ENCODE measurements at places on chromosomes 1 and 21.
A peak's percentile ranks its signal among the peaks of the same experiment; 100 is the strongest.

- DNase-seq: no peak
Observed at GRCh38 chr1:10620776-10621175, 146.0 kb downstream of the PEX14 start.

DNA sequence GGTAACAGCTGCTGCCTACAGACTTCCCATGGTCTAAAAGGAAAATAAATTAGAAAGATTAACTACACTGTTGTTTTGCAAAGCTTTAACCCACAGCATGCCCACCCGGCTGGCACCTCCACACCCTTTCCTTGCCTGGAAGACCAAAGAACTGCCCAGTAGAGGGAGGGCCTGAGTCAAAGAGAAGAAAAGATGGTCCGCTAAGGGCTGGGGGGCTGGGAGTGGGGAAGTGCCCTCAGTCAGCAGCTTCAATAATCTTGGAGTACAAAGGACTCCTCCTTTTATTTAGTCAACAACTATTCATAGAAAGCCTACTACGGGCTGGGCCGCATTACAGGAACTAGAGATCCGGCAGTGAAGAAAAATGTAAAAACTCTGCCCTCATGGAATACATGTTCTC, 40.6 kb downstream of the ERI3 start:
- DNase-seq: no peak

DNA sequence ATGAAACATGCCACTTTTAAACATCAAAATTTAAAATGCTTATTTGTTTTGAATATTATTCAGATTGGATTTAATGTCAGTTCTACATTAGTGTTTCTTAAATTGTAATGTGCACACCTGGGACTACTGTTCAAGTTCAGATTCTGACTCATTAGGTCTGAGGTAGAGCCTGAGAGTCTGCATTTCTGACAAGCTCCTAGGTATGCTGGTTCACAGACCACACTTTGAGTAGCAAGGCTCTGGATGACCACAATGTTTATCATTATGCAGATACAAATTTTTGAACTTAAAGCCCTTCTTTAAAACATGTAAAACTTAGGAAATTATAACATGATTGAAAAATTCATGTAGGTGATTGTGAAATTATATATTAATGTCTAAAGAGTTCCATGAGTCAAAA, 40.2 kb downstream of the TTLL7 start:
- DNase-seq: no peak

DNA sequence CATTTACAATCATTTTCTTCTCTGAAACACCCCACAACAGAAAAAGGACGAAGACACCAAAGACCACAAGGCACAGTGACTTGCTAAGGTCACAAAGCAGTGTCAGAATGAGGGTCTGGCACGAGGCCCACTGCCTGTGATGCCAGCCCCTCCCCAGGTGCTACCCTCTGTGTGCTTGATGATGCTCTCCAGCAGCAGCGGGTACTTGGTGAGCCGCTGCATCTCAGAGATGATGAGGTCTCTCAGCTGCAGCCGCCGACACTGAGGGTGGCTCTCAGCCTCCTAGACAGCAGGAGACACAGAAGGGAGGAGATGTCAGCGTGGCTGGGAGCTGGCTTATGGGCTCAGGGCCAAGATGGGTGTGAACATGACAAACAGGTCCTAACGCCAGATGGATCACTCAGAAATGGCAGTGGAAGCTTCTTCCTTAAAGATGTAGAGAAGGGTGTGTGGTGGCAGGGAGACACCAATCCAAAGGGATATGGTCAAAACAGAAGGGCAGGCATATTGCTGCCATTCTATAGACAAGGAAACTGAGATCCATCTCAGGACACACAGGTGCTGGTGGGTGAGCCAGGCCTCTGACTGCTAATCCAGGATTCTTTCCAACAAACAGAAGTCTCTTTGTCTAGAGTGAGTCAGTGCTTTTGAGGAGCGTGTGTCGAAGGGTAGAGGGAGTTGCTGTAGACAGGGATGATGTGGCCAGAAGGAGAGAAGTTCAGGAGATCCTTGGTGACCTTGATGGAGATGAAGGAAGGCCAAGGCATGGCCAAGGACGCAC, 25.6 kb downstream of the LRRC71 start:
- DNase-seq: no peak

DNA sequence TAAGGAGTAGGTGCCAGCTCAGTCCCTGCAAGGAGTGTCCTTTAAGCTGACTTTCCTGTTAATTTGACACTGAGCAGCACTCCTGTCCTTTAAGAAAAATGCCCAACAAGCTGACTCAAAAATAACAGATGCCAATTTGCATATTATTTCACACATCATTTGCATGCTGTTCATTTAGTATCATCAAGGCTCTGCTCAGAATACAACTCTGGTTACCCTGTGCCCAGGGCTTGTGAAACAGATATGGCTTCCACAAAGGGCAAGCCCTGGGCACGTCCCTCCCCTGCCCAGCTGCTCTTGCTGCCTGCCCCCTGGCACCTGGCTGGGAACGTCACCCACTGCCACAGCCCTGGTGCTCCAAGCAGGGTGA, 10.3 kb downstream of the KCNN3 start:
- DNase-seq: no peak

DNA sequence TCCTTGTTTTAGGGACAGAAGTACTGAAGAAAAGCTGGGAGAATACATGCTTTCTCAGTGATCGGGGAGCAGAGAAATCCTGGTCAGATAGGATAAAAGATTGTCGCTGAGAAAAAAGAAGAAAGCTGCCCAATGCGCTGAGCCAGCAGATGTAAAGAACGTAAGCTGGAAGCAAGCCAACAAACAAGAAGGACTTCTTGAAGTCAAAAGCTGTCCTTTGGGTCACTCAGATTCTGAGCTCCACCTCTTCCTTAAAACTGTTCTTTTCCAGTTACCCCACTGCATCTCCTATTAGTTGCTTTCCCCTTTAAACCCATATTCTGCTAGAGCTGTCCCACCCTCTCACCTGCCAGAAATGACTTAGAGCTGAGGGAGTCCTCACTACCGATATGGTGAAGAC, 64.8 kb downstream of the GPR137B start:
- no peak for DNase-seq

- DNase-seq: no peak
Observed at GRCh38 chr1:183936791-183937190, 100.7 kb downstream of the COLGALT2 start.

DNA sequence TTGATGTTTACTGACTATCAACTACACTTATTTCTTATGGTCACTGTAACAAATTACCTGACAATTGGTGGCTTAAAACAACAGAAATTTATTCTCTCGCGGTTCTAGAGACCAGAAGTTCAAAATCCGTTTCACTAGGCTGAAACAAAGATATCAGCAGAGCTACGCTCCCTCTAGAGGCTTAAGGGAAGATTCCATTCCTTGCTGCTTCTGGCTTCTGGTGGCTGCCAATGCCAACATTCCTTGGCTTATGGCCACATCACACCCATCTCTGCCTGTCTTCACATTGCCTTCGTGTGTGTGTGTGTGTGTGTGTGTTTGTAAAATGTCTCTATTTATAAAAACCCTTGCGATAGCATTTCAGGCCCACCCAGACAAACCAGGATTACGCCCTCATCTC, 66.4 kb downstream of the LMX1A start:
- DNase-seq: no peak

- DNase-seq: no peak
Observed at GRCh38 chr1:242405947-242406346, 118.5 kb downstream of the PLD5 start.

- no peak for DNase-seq
Observed at GRCh38 chr1:154548028-154548427, 10.4 kb downstream of the UBE2Q1 start.

GRCh38 chr1:170318736-170319135, 173.0 kb downstream of the NTMT2 start:
- no peak for DNase-seq

GRCh38 chr1:226732856-226733291, 6.2 kb downstream of the ITPKB start:
- no peak for DNase-seq

- DNase-seq: no peak
Observed at GRCh38 chr1:197572169-197572568, 203.1 kb downstream of the DENND1B start.

DNA sequence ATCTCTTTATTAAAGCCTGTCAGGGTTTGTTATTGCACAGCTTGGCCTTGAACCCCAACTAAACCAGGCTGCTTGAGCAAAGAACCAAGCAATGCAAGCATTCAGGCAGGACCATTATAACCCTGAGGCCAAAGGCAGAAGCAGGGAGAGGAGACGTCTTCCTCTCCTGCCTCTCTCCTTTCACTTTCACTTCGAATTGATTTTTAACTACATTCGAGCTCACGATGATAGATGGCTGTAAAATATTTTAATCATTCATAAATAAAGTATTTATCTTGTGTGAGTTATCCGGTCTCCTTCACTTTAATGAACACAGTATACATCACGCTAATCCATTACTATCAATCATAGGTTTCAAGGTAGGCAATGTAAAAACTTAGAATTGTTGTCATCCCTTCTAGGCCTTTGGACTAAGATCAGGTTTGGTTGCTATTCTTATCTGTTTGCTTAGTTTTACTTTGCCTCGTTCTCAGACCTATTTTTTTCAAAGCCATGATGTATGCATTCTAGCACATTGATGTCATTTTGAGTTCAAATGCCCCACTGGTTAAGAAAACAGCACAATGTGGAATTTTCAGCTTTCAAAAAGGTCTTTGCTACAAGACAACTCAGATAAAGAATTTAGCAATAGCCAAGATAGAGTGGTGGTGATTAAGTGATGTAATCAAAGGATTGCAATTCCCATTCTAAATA, 480.2 kb upstream of the RUNX1 start:
- peak; percentile 4 for DNase-seq

GRCh38 chr1:64209221-64209620, 5.8 kb downstream of the UBE2U start:
- DNase-seq: no peak

DNA sequence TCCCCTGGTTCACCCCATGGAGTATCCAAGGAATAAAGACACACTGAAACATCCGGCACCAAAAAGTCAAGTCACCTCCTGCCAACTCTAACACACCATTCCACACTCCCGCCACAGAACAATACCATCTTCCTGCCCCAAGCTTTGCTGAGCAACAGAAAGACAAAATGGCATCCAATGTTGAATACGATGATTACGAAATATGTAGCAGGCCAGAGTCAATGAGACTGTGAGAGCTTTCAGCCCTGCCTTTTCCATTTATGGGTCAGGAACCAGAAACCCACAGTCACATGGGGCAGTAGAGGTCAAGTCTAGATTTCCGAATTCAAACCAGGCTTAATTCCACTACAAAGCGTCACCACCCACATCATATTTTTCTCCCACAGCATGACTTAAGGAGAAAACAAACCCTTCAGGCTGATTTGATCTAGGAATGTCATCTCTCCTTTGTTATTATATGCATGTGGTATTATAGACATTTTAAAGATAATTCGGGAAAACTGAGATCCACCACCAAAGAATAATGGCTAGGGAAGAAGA, 249.8 kb downstream of the SETD4 start:
- no peak for DNase-seq

DNA sequence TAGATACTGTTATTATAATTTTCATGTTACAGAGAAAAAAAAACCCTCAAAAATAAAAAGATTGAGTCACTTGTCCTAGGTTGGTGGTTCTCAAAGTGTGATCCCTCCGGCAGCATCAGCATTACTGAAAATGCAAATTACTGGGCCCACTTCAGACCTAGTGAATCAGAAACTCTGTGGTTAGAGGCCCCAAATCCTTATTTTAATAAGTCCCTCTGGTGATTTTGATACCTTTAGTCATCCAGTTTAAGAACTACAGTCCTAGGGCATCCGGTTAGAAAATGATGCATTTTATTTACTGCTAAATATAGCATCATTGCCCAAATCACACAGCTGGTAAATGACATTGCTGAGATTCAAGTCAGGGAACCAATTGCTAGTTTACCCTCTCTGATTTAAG, 203.7 kb upstream of the RUNX1 start:
- DNase-seq: no peak

DNA sequence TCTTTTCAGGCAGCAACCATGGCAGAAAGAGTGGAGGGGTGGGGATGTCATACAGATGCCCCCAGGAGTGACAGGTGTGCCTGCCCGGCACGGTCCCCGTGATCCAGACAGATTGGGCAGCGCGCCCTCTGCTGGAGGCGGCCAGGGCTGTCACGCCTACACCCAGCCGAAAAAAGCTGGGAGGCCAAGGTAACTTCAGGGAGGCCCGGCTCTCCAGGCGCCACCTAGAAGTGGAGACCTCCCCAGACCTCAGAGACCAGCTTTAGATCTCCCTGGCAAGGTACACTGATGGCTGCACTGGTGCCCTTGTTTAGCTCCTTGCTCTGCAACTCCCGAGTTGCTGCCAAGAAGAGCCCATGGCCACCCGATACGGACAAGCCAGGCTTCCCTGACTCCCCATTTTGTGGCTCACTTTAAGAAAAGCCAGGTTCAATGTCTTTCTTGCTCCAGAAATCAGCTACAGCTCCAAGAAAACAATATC, 6.6 kb downstream of the GOLT1A start:
- DNase-seq: peak; percentile 35

DNA sequence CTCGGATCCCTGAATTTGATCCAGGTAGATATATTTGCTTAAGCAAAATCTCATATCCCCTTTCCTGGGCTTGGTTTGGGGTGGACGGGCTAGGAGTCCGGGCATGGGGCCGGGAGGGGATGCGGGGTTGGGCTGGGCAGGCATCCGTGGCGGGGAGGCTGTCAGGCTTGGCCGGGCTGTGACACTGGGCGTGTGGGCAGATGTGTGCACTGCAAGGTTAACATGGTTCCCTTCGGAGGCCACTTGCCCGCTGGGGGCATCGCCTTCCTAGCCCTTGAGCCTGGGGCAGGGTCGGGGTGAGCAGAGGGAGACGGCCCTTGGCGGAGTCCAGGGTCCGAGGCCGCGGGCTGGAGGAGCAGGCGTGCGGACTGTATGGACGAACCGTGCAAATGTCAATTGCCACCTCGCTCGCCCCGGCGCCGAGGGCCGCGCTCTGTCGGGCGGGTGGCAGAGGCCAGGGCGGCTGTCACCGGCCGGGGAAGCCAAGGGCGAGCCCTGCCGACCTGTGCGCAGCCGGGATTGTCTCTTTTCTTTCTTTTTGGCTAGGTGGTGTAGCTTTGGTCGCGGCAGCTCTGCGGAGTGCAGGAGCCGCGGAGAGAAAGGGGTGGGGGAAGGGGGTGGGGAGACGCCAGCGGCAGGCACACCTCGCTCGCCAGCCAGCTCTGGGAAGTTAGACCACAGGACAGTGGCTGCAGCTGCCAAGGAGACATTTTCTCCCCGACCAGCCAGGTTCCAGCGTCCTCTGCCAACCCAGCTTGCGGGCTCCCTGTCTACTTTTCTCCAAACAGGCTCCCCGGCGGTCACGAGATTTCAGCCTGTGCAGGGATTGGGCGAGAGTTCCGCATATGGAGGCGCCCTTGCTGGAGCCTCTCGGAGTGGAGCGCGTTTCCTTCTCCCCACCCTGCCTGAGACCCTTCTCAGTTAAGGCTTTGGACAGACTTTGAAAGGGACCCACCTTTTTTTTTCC, 1.3 kb downstream of the RCOR3 start:
- DNase-seq: peak; percentile 85

DNA sequence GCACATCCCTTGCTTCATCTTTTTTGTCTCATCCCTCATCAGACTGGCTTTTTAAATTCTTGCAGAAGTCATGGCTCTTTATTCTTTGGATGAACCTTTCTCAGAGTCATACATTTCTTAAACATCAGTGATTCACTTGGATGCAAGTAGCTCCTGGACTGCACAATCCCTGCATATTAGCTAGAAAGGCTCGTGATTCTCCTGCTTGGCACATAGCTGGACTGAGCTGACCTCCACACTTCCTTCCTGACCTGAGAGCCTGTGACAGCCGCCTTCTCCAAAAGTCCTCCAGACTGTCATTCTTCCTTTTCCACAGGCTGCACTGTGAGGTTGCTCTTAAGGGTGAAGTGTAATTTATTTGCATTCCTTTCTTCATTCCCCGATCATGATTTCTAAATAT, 109.4 kb downstream of the RGL1 start:
- no peak for DNase-seq
